8988T (cell line): ENCODE measurements at places on chromosomes 6 and 20.

GRCh38 chr6:24004659-24005058, 121.4 kb upstream of the NRSN1 start:
- no peak for DNase-seq

- DNase-seq = no peak
Measured at GRCh38 chr6:139595183-139595582, 220.7 kb upstream of the CITED2 start.

DNA sequence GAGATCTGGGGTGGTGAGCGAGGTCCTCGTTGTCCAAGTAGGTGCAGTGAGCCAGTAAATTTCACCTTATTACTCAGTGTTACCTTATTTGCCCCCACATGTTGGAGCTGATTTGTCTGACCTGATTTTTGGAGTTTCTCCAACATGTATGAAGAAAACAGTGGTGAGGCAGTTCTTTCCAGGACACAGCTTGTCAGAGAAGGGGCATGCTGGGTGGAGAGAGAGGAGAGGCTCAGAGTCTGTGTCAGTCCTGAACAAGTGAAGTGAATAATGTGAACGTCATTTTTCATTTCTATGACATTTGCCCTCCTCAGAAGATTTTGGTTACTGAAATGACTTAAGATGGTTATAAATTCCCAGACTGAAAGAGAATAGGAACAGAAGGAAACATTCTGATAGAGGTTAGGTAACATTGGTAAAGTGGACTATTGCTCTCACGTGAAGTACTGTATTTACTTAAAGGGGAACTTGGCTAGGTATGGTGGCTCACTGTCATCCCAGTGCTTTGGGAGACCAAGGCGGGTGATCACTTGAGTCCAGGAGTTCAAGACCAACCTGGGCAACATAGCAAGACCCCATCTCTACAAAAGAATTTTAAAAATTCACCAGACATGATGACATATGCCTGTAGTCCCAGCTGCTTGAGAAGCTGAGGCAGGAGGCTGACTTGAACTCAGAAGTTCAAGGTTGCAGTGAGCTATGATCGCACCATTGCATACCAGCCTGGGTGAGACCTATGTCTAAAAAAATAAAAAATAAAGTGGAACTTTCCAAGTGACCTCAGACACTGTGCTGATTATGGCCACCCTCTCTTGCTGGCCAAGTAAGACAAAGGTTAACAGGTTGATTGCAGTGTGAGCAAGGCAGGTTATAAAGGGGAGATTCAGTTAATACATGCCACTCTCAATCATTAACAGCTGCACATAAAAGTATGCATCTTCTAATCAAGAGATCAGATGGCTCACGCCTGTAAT, 184.3 kb downstream of the EDN1 start:
- no peak for DNase-seq

GRCh38 chr6:137870744-137871247, 3.7 kb downstream of the TNFAIP3 start:
- DNase-seq = no peak

DNA sequence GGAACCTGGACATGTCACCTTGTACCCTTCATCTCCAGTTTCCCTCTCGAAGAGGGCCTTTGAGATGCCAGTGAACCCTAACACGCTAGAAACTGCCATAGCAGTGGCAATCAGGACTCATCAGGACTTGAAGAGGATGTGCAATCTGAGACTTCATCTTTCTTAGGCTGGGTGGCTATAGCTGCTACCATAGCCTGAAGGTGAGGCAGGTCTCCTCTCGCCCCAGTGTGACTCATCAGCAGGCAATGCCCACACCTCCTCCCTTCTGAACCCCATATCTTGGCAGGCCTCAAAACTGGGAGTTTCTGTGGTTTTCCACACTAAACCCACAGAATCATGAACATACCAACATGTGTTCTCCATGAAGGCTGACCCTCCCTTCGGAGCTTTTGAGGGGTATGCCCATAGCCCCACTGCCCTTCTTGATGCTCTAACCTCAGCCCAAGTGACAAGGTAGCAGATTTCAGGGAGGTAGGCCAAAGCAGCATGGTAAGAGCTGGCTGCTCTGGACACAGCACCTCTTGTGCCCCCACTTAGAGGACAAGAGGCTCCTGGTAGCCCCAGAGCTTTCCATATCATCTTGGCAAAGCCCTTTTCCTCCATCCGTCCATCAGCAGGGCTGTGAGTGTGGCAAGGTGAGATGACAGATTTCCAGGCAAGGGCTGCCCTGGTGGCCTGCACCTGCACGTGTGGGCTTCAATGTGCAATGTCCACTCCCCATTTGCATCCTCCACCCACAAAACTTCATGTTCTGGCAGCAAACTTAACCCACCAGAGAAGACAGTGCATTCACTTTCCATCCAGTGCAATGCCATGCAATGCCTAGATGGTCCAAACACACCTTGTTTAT, 2.6 kb downstream of the BLCAP start:
- no peak for DNase-seq

GRCh38 chr6:16058201-16058928, 70.5 kb upstream of the MYLIP start:
- DNase-seq = no peak

DNA sequence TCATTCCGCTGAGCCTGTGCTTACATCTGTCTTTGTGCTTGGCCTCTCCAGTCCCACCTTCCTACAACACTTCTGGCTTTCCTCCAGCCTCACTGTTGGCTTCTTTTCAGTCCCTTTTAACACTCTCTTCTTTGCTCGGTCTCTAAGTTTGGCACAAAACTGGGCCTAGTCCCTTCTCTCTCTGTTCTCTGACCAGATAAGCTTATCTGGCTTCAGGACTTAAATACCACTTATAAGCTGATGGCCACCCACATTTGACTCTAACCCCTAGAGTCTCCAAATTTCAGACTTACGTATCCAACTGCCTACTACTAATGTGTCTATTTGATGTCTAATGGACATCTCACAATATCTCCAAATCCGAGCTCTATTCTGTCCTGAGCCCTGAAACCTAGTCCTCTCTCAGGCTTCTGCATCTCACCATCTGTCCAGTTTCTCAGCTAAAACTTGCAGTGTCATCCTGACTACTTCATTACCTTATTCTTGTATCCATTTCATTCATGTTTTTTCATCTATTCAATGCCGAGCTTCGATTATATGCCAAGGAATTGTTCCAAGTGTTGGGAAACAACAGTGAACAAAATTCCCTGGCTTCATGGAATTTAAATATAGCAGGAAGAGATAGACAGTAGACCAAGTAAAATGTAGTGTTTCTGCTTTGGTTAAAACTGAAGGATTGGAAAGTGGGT, 40.1 kb downstream of the TBPL1 start:
- DNase-seq = no peak

GRCh38 chr6:121510568-121511177, 75.2 kb downstream of the GJA1 start:
- no peak for DNase-seq

- no peak for DNase-seq
Measured at GRCh38 chr6:17429383-17430061, 36.1 kb downstream of the CAP2 start.

DNA sequence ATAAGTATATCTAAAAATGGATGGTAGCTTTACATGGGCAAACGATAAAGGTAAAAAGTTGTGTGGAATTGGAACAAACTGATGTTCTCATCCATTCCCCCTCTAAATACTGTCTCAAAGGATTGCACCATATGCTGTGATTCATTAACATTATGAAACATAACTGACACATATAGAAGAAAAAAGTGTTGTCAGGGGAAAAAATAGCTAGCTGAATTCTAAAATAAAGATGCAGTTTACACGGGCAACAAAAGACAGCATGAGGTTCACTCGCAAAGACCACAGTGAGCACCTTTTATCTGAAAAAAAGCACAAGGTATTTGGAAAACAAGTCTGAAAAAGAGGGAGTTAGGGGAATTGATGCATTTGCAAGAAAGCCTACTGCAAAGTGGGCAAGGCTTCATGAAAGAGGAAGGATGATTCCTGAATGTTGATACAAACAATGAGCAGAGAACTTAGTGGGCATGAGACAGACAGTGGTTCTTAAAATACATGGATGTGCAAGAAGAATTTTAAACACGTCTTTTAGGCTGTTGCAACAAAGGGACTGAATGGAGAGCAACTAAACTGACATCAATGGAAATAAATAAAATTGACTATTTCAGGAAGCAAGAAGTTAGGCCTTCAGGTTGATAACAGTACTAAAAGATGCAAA, 280.9 kb downstream of the KIF16B start:
- no peak for DNase-seq

DNA sequence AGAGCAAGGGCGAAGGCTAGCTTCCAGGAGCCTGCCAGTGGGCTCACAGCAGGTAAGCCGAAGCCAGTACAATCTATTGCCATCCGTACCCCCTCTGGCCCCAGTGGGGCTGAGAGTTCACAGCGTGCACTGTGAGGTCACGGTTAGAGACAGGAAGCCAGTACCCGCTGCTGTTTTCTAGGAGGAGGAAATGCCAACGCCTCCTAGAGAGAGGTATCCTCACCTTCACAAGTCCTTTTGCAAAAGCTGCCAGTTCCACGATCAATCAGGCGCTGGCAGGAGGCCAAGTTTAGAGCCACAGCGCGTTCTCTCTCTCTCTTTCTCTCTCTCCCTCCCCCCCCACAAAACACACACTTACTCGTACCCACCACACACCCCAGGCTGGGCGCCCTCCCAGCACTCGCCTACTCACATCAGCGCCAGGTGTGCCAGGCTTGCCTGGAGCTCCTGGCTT, 22.5 kb downstream of the COL9A1 start:
- no peak for DNase-seq

GRCh38 chr6:72290620-72291019, 331.2 kb upstream of the KCNQ5 start:
- DNase-seq = no peak

DNA sequence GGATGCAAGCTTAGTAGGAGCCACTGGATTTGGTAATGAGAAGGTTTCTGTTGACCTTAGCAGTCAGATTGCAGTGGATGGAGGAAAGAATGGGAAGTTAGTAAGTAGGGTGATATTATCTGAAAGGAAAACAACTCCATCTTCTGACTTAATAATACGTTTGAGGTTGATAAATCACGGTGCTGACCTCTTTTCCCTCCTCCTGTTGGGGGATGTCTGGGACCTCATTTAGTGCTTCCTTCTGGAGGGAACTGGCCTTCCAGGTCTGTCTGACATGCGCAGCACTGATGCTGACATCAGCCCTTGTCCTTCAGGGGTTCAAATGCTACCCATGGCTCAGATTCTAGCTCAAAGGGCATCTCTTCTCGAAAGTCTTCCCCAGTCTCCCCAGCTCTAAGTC, 48.2 kb upstream of the AKAP12 start:
- no peak for DNase-seq

GRCh38 chr20:63697357-63697867, 960 bp downstream of the TNFRSF6B start:
- DNase-seq = peak; percentile 86

DNA sequence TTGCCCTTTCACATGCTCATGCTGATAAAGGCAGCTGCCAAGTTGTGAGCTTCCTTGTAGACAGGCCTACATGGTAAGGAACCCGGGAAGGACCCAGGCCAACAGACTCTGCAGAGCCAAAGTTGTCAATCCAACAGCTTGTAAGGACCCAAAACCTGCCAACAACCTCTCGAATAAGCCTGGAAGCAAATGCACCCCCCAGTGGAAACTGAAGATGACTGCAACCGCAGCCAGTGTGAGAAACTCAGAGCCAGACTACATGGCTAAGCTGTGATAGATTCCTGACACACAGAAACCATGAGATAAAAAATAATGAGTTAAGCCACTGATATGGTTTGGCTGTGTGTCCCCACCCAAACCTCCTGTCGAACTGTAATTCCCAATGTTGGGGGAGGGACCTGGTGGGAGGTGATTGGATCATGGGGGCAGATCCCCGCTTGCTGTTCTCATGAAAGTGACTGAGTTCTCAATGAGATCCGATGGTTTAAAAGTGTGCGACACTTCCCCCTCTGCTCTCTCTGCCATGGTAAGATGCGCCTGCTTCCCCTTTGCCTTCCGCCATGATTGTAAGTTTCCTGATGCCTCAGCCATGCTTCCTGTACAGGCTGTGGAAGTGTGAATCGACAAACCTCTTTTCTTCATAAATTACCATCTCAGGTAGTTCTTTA, 18.8 kb upstream of the CLPSL2 start:
- DNase-seq = peak; percentile 48

DNA sequence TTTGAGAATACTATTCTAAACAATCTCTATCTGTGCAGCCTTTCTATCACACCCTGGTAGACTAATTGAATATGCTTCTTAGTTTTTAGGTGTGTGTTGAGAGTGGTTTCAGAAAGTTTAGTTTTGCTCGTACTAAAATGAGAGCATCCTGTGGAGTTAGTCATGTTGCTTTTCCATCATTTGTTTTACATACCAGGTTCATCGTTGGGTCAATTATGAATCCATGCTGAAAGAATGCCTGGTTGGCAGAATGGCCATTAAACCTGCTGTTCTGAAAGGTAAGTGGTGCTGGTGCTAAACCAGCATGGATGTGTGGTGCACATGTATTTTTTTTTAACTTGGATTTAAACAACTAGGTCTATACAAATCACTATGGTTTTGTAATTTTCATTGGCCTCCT, 49.3 kb downstream of the CYB5R4 start:
- DNase-seq = no peak

DNA sequence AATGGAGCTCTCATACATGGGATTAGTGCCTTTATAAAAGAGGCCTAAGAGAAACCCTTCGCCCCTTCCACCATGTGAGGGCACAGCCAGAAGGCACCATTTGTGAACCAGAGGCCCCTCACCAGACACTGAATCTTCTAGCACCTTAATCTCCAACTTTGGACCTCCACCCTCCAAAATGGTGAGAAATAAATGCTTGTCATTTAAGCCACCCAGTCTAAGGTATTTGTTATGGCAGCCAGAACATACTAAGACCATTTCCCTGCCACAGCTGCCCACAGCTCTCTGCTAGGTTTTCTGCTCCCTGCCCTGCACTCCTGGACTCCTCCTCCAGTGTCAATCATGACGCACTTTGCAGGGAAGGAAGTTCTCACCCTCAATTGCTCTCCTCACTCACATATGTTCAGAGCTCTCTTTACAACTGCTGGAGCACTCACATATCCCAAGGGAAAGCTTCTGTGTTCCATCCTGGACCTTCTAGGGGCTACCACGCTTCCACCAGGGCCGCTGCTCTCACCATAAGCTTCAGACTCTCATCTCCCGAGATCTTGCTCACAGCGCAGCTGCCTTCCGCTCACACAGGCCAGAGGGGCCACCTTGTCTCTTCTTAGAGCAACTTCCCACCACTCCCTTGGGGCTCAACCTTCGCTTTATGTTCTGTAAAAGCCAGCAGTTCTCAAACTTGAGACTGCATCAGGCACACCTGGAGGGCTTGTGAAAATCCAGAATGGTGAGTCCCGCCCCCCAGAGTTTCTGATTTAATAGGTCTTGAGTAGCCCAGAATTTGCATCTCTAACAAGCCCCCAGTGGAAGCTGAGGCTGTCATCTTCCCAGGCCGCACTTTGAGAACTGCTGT, 1.6 kb upstream of the LY86 start:
- no peak for DNase-seq

- no peak for DNase-seq
Measured at GRCh38 chr6:30508890-30509736, 19.8 kb downstream of the HLA-E start.

DNA sequence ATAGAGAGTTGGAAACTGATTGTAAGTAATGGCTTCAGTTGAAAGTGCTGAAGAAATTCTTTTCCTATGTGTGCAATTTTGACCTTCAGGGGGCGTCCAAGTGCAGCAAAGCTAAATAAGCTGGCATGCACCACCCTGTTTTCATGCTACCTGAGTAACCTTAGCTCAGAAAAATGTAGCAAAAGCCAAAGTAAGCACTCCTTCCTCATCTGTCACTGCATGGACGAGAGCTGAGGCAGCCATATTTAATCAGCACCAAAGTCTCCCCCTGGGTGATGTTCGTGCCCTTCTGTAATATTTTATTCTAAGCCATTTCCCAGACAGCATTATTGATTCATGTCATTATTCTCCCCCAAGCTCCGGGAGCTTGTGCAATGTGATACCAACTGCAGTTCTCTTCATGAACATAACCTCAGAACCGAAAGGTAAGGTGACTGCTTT, 123.1 kb downstream of the RPS12 start:
- no peak for DNase-seq
